NCI-H446 treated with DMSO at 0.1 percent for 48 hours (cell line): ENCODE measurements at places on chromosomes 5 and 9.

GRCh38 chr5:181207214-181207959 is 2.4 kb upstream of the TRIM7 start:
- no peak for DNase-seq

DNA sequence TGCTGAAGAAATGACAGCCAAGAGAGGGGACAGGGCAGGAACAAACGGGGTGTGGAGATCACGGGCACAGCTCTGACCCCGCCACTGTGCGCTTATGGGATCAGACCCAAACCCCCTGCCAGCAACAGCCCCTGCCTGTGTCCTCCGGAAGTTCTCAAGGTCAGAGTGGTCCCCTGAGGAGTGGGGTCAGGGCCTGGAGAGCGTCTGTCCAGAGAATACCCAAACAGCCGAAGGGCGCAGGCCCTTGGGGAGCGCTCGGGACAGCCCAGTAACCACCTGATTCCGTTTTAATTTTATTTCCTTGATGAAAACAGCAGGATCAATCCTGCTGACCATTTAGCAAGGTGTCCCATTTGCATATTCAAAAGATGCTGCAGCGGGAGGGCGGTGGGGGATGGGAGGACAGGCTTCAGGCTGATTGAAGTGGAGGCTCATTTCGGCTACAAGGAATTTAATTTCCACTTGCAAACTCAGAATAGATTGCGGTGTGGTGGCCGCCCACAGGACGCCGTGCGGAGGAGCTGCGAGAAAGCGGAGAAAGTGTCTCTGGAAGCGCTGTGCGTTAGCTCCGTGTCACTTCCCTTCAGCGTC is 32.6 kb upstream of the TMEM250 start:
- DNase-seq, result no peak

DNA sequence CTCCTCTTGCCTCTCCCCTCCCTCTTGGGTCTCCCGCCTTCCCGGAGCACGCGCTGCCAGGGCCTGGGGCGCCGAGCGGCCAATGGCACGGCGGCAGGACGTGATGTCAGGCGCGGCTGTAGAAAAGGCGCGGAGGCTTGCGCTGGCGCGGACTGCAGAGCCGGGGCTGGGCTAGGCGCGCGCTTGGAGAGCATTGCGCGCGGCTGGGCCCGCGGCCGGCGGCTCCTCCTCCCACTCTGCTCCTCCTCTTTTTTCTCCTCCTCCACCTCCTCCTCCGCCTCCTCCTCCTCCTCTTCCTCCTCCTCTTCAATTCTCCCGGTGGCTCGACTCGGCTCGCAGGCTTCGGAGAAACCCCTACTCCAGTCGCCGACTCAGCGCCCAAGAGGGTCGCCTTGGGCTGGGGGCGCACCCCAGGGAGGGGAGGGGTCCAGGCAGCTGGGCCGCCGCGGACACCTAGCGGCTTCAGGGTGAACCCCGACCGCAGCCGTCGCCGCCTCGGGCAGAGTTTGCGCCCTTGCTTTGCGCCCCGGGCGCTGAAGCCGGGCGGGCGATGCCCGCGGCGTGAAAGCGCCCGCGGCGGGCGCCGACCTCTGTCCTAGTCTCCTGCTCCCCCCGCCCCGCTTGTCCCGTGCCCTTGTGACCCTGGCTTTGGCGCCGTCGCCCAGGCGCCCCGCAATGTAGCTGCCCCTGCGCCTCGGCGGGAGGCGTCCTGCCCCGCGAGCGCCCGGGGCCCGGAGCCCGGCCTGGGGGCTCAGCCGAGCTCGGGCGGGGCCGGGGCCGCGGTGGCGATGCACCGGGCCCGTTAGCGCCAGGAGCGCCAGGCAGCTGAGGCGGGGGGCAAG is at the start of gene LHX2:
LHX2 (plus strand) TSS at position 309 of the 842 bp plus-strand sequence. CDS start 581 bp downstream, outside the sequence.
- peak; percentile 91 for DNase-seq

GRCh38 chr5:112635276-112635675 is 102.4 kb upstream of the APC start:
- DNase-seq, result no peak
